ENCODE measurements at places on chromosomes 12 and 14.

- DNase-seq: no peak
Measured at GRCh38 chr12:8890313-8891085, 23.8 kb upstream of the PHC1 start.

- peak; percentile 99 for DNase-seq
Measured at GRCh38 chr14:28952666-28953065, 186.1 kb downstream of the FOXG1 start.

GRCh38 chr12:3061059-3061458, 16.1 kb upstream of the TSPAN9 start:
- DNase-seq: no peak

DNA sequence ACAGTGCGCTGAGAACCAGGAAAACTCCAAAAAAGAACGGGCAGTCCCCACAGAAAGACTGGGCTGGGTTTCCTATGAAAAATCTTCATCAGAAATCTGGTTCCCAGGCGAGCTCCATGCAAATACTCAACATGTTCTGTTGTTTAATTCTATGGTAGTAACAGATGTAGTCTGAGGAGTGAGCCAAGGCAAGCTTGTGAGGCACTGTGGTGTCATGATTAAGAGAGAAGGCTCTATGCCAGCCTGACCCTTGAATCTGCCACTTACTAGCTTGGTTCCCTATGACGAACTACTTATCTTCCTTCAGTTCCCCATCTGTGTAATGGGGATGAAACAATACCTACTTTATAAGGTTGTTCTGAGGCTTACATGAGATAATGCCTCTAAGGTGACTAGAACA, 10.7 kb downstream of the POMT2 start:
- no peak for DNase-seq

DNA sequence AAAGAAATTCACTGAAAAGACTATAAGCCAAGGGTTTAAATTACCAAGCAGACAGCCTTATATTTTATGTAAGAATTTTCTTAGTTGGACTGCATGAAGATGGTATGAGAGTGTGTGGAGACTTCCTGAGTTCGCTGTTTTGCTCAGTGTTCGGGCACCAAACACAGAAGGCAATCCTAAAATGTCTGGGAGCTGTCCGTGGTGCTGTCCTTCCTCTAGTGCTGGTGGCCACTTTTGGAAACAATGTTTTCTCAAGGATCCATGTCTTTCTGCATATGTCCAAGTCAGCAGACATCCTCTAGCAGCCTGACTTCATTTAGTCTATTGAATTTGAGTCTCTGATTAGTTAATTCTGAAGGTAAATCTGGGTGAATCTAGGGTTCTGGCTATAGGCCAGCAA, 135.8 kb downstream of the SLC8A3 start:
- DNase-seq: peak; percentile 13

Data from LNCaP clone FGC (cell line).